NCI-H524 (cell line): ENCODE measurements at places on chromosomes 5 and 9.

DNA sequence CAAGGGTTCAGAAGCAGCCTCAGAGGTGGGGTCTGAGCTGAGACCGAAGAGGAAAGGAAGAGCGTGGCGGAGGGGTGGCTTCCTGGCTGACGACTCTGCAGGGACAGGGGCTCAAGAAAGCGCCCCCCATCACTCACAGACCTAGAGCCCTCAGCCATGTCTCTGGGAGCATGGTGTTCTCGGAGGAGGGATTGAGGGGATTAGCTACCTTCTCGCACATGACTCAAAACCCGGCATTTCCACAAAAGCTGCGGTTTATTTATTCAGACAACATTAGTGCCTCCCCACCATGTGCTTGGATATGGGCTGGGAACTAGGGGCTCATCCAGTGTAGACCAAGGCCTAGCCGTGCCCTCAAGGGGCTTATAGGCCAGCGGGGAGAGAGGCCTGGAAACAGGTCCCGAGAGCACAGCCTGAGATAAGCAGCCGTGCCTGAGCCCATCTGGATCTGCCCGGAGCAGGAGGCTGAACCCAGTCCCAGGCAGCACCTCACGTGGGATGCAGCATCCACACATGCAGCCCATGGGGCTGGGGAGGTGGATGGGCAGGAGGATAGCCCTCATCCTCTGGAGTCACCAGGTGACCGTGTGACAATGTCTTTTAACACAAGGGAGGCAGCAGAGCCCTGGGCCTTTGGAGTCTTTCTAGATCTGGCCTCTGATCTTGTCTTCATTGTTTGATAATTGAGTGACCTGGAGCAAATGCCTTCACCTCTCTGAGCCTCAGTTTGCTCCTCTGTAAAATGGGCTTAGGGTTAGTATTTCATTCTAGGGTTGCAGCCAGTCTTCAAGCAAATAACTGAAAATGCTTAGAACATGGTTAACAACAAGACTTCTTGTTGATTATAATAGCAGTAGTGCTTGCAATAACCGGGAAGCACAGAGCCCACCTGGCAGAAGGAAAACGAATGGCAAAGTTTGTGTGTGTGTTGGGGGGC is 878 bp upstream of the HMCN2 start:
- no peak for DNase-seq

DNA sequence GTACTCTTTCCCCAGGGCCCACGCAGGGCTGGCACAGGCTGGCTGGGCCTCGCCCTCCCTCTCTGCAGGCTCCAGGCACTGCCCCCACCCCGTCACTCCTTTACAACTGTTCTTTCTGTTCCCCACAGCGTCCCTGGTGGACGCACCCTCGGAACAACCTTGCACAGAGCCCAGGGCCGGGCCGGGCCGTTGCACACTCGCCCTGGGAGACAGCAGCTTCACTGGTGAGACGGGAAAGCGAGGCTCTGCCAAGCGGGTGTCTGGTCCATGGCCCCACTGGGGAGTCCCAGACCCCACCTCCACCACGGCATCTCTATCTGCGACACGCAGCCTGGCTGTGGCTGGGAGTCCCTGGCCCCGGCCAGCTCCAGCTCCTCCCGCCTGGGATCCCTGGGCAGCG is 18.4 kb upstream of the QSOX2 start:
- DNase-seq = peak; percentile 53

GRCh38 chr9:106862110-106862820 is 701 bp upstream of the ZNF462 start:
- peak; percentile 91 for DNase-seq

DNA sequence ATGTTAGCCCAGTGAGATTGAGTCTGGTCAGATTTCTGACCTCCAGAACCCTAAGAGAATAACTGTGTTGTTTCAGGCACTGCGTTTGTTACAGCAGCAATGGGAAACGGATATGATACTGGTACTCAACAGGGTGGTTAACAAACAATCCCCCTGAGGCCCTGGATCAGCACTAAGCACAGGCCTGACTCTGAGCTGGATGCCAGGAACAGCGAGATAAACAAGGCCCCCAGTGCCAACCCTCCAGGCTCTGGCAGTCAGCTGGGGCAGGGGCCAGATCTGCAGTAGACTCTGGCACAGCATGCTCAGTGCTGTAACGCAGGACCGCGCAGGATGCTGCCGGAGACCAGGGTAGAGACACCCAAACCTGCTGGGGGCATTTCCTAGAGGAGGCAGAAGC is 22.1 kb downstream of the CPLX2 start:
- no peak for DNase-seq

GRCh38 chr5:180816608-180817534 is 14.3 kb upstream of the MGAT1 start:
- DNase-seq = peak; percentile 17

- no peak for DNase-seq
Measured at GRCh38 chr9:130409246-130409645, 35.5 kb upstream of the ASS1 start.
